ENCODE measurements at places on chromosomes 13 and 19.

DNA sequence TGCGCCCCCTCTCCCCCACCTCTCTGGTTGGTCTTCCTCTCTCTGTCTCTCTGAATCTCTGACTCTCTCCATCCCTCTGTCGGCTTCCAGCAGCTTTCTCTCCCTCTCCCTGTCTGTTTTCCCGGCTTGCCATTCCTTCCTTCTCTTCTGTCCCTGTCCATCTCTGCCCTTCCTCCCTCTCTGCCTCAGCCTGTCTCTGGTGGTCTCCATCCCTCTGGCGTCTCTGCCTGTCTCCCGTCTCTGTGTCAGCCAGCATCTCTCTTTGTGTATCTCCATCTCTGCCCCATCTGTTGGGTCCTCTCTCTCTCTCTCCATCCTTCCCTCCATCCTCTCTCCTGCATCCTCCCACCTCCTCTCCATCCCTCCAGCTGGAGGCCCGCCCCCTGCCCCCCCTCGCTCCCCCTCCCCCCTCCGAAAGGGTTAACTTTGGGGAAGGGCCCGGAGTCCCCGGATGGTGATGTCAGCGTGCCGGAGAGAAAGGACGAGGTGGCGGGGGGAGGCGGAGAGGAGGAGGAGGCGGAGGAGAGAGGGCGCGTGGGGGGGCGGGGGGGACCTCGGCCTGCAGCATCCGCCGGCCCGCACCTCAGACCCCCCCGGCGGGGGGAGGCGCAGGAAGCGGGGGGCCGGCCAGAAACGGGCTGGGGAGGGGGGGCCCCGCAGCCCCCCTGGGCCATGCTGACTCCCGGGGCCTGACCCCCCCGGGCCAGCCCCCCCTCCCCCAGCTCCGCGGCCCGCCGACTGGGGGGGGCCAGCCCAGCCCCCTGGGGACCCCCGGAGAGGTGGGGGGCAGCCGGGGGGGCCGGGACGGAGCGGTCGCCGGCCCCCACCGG is at the start of gene BRSK1:
BRSK1 (plus strand) TSS at position 450 of the 830 bp plus-strand sequence. CDS start 446 bp downstream, outside the sequence.
- DNase-seq, result peak; percentile 51

- no peak for DNase-seq
These were observed 22.8 kb downstream of the DCLK1 start for GRCh38 chr13:36108342-36108741.

GRCh38 chr19:13382633-13382938 is 123.7 kb downstream of the CACNA1A start:
- DNase-seq, result no peak

DNA sequence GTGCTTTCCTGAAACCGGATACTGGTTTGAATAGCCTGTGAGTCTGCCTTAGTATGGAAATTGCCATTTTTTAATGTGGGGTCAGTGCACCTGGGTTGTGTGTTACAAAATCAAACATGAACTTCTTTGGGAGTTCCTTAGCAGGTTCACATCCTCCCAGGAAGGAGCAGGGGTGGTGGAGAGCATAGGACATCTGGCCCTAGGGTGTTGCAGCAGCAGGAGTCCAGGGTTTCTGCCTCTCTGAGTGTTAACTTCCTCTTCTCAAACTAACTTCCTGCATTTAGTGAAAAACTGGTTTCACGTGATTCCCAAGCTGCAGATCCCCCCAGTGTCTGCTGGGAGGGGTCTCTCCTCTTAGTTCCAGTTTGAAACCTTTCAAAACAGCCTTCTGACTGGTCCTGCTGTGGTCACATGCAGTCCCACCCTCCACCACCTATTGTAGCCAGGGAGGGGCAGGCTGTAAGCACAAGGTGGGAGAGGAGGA is 7.2 kb downstream of the RNASEH2B start:
- DNase-seq, result no peak

DNA sequence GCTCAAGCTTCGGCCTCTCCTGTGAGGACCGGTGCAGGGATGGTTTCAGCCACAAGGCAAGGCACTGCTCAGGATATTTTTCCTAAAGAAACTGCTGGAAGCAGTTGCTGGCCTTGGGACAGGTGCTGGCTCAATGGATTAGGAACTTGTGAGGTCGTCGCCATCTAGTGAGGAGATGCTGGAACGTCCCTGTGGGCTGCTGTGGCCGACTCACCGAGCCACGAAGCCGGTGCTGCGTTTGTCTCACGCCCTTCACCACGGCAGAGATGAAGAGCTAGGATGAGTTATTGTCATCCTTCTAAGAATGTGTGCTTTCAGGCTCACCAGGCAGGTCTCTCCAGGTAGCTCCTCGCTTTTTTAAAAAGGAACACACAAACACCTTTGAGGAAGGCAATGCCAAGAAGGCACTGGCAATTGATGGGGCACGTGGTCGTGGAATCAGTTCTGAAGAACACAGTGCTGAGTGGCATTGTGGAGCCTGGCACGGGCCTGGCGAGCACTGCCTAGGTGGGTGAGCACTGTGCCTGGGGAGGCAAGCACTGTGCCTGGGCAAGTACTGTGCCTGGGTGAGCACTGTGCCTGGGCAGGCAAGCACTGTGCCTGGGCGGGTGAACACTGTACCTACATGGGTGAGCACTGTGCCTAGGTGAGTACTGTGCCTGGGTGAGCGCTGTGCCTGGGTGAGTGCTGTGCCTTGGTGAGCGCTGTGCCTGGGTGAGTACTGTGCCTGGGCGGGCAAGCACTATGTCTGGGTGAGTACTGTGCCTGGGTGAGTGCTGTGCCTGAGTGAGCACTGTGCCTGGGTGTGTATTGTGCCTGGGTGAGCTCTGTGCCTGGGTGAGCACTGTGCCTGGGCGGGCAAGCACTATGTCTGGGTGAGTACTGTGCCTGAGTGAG is 140.4 kb downstream of the TEX29 start:
- DNase-seq, result peak; percentile 28

DNA sequence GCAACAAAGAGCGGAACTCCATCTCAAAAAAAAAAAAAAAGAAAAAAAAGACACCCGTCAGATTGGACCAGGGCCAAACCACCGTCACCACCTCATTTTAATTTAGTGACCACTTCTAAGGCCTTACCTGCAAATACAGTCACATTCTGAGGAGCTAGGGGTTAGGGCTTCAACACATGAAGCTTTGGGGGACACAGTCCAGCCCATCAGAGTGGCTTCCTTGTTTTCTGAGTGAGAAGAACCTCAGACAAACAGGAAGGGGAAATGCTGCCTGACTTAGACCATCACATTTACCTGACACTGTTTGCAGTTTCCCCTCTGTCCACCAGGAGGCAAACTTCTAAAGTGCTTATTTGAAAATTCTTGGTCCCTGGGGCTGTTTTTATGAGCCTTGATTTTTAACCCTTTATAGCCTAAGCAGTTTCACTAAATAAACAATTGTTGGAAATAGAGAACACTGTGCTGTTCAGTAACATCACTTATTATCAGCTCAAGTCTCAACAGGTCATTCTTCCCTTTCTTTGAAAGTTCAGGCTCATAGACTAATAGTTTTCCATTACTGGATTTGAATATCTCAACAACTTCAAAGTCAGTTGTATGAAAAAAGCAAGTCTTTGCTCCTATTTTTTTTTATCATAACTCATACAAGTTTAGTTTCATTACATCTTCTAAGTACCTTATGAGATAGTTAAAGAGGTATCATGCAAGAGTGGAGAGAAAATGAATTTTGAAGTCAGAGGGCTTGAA is 74.9 kb upstream of the WASF3 start:
- DNase-seq, result peak; percentile 92
